T-helper 1 cell (primary cell): ENCODE measurements at places on chromosomes 7 and 10.

DNA sequence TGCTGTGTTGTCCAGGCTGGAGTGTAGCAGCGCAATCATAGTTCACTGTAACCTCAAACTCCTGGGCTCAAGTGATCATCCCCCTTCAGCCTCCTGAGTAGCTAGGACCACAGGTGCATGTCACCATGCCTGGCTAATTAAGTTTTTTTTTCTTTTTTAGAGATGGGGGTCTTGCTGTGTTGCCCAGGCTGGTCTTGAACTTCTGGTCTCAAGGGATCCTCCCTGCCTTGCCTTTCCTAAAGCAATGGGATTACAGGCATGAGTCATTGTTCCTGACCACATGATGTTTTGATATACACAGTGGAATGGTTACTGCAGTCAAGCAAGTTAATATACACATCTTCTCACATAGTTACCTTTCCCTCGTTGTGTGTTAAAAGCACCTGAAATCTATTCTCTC lies 140.3 kb downstream of the GPR85 start:
- no peak for DNase-seq

DNA sequence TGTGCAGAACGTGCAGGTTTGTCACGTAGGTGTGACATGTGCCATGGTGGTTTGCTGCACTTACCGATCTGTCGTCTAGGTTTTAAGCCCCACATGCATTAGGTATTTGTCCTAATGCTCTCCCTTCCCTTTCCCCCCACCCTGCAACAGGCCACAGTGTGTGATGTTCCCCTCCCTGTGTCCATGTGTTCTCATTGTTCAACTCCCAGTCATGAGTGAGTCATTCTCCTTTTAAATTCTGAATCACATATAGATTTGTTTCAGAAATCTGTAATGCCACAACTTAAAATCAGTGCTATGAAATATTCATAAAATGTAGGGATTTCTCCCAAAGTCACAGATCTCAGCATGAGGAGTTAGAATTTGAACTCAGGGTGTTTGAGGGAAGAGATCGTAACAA lies 552.5 kb upstream of the MBL2 start:
- DNase-seq = no peak

- DNase-seq = no peak
Measured at GRCh38 chr10:45553613-45554012, 119.0 kb downstream of the ZFAND4 start.

- DNase-seq = no peak
Measured at GRCh38 chr7:35728412-35729060, 33.6 kb upstream of the HERPUD2 start.

- no peak for DNase-seq
Measured at GRCh38 chr10:66321723-66322665, 603.8 kb upstream of the LRRTM3 start.

DNA sequence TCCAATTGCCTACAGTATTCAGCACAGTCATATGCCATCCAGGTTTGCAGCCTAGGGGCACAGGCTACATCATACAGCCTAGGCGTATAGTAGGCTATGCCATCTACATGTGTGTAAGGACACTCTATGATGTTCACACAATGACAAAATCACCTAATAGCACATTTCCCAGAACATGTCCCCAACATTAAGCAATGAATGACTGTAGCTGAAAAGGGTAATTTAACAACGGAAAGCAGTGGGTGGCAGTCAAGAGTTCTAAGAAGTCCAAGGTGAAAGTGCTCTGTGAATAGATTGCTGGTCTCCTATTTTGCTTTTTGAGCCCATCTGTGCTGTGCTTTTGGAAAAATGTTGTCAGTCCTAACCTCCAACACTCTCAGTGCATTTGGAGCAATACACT lies 162.6 kb downstream of the KLF6 start:
- no peak for DNase-seq

DNA sequence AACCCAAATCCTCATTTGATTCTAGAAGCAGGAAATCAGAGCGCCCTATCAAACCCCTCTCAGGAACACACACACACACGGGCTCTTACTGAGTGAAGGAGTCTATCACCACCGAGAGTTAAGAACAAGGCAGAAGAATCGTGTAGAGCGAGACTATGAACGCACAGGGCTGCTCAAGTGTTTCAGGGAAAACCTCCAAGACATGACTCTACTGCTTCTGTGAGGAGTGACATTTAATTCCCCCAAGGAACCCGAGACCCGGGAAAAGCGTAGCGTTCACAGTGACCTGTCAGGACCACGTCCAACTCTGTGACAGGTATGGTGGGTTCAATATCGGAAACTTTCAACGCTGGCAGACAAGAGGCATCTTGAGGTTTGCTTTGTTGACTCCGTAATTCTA lies 21.6 kb downstream of the PITRM1 start:
- DNase-seq = no peak

DNA sequence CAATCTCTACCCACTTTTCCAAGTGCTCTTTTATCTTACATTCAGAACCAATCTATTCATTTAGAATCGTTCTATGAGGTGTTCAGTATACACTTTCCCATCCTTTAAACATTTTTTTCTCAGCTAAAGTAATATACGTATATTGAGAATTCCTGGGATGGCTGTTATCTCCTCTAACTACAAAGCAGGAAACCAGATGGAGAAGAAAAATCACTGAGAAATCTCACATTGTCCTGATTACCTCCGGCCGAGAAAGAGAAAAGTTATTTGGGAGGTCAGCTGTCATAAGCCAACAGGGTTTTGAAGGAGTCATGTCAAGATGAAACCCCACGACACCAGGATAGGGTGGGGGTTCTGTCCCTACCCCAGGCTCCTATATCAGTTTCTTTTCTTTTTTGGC lies 99.2 kb upstream of the KDM7A start:
- no peak for DNase-seq
